ENCODE measurements at places on chromosomes 11 and 22.

GRCh38 chr11:11416917-11417316 lies 63.9 kb upstream of the CSNK2A3 start:
- no peak for DNase-seq

- DNase-seq: no peak
Measured at GRCh38 chr22:39395936-39396796, 3.4 kb upstream of the TAB1 start.

- DNase-seq: no peak
Measured at GRCh38 chr11:367956-368413, 1.3 kb upstream of the B4GALNT4 start.

DNA sequence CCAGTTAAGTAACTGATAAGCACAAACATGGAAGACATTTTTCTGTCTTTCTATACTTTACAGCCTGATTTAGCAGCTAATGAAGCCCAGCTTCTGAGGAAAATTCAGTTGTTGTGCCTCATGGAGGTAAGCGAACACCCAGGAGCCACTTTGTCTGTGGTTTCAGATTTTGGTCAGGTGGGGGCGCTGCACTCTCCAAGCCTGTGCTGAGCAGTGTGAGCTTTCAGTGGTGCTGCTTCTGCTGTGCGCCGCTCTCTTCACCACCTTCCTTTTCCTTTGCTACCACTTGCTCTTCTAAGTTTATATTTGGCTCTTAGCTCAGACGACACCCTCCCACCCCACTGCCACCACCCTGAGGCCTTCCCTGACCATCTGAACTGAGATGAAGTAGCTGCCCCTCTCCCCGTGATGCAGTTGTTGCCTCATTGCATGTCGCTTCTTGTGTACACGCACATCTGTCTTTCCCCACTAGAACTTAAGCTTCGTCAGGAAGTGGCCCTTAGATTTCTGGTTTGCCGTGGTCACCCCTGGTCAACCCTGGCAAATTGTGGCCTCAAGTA lies 14.0 kb downstream of the PSMD13 start:
- DNase-seq: no peak

GRCh38 chr11:62104816-62105653 lies 18.8 kb upstream of the INCENP start:
- no peak for DNase-seq

DNA sequence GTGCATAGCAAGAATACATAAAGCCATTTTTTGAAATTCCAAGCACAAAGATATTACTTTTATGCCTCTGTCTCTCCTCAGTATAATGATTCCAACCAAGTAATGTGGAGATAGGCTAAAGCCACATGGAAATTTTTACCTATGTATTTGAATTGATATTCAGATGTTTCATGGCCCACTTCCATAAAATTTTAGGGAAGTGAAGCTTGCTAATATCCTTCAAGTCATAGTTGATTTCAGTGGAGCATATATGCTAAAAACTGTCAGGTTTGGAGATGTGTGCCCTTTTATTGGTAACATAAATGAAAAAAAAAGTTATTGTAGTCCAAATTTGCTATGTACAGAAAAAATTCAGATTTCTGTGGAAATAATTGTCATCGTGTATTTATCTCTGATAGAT lies 12.3 kb downstream of the MS4A4E start:
- DNase-seq: no peak

DNA sequence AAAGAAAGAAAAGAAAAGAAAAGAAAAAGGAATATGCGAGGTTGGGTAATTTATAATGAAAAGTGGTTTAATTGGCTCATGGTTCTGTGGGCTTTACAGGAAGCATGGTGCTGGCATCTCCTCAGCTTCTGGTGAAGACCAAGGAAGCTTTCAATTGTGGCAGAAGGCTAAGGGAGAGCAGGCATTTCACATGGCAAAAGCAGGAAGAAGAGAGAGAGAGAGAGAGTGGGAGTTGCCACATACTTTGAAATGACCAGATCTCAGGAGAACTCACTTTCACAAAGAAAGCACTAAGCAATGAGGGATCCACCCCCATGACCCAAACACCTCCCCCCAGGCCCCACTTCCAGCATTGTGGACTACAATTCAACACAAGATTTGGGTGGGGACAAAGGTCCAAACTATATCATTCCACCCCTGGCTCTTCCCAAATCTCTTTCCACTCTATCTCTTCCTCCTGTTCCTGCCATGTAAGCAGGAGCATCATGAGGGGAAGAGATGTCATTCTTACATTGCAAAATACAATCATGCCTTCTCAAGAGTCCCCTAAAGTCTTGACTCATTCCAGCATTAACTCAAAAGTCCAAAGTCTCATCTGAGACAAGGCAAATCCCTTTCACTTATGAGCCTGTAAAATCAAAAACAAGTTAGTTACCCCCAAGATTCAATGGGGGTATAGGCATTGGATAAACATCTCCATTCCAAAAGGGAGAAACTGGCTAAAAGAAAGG lies 38.9 kb downstream of the LINC01488 start:
- DNase-seq: no peak

DNA sequence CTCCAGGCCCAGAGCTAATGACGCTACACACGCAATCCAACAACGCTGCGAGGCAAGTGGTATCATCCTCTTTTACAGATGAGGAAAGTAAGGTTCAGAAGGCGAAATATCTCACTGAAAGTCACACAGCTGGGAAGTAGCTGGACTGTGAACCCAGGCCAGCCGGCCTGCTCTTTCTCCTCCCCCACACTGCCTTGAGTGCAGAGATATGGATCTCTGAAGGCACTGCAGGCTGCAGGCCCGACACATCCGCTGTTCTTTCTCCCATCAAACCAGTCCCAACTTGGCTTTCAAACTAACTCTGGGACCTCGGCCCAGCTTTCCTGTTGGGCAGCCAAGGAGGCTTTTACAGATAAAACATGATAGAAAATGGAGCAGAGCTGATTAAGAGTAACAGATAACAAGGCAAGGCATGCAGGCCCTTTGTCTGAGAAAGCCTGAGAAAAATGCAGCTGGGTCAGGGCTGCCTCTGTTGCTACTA lies 64.0 kb upstream of the PTPRJ start:
- DNase-seq: no peak

DNA sequence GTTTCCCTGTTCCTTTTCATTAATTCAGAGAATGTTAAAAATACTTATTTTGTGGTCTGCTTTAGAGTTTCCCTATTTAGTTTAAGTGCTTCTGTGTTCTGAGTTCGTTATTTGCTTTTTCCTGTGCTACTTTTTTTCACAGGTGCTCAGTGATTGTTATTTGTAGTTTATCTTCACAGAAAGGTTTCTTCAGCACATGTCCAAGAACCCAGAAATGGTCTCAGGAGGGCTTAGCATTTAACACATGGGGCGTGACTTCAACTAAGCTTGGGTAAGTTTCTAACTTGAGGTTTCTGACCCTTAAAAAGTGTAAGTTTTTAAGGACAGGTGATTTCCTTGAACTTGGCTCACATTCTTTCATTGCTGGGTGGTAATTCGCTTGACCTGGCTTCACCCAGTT lies 157.3 kb downstream of the AASDHPPT start:
- DNase-seq: no peak

DNA sequence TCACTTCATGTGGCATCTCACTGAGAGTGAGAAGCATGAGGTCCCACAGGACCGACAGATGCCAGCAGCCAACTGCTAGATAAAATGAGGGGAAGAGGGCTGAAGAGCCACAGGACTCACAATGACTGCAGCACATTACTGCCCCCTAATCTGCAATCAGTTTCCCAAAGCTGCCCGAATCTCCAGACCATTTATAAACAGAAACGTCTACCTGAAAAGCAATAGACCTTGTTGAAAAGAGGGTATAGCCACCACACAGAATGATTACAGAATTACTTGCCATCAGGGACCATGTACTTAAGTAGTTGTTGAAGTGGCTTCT lies 12.4 kb upstream of the TEF start:
- DNase-seq: no peak

- no peak for DNase-seq
Measured at GRCh38 chr11:3939211-3939610, 83.7 kb downstream of the STIM1 start.

GRCh38 chr11:131910178-131910522 lies 539.7 kb downstream of the NTM start:
- DNase-seq: no peak

- no peak for DNase-seq
Measured at GRCh38 chr11:120676991-120677390, 165.4 kb downstream of the GRIK4 start.

DNA sequence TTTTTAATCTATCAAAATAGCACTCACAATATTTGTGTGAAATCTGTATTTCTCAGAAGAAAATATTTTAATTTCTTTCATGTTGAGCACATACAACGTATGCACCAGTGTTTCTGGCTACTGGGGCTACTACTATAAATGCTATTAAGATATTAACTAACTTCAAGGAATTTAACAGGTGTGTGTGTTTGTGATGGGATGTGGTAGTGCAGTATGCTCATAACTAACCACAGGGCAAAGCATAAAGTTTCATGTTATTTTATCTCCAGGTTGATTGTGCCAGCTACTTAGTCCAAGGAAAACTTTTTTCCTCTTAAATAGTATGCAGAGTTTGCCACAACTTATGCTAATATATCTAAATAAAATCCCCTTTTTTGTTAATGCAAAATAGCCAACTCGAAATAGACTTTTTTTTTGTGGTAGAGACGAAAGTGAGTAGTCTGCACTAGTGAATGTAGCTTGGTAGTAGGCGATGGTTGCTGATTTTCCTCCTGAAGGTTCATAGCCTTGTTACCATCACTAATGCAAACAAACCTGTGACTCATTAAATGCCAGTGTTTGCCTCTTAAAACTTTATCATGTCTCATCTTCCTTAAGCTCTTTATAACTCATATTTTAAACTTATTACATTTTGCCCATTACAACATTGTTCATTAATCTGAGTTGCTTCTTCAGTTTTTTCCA lies 565.5 kb upstream of the ANO3 start:
- DNase-seq: no peak

- no peak for DNase-seq
Measured at GRCh38 chr11:131693756-131694155, 323.3 kb downstream of the NTM start.

DNA sequence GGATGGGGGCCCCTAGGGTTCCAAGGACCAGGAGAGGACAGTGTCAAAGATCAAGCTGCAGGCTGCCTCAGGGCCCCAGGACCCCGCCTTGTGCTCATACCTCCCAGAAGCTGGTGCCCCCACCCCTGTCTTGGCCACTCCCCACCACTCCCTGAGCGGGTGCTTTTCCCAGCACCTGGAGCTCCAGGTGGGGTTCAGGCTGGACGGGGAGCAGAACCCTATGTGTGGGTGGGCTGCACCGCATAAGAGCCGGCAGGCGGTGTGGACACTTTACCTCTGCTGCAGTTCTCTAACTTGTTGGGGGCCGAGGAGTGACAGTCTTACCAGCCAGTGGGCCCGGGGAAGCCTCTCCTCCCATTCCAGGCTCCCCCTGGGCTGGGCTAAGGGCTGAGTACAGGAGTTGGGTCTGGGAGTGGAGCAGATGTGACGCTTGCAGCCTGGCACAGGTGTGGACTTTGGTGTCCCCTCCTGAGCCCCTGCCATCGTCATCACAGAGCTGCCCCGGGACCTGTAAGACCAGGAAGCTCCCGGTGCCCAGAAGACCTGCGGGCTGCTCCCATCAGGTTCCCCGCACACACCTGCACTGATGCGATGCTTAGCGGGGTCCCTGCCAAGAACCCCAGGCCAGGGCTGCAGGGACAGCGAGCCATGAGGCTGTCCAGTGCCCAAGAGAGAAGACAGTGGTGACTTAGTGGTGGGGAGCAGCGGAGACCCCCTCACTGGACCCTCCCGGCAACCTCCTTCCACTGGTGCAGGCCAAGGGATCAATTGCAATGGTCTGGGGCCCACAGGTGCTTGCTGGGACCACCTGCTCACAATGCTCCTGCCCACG lies 674.5 kb downstream of the BRD1 start:
- DNase-seq: no peak

GRCh38 chr11:66317723-66318599 lies 1.1 kb upstream of the CD248 start:
- no peak for DNase-seq

- DNase-seq: peak; percentile 3
Measured at GRCh38 chr11:133443206-133443747, 89.0 kb downstream of the OPCML start.

DNA sequence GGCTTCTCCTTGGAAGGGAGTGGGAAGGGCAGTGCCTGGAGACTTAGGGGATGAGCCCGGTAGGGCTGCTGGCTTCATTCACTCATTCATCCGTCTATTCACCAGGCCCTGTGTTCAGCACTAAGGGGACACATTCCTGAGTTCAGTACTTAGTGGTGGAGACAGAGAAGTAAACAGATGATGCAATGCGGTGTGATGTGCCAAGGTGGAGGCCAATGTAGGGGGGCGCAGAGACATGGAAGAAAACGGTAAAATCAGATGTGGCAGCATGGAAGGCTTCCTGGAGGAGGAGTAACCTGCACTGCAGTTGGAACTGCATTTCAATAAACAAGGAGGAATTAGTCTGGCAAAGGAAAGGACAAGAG lies 21.3 kb downstream of the GRIK4 start:
- no peak for DNase-seq

GRCh38 chr11:61533401-61533800 lies 24.9 kb downstream of the LRRC10B start:
- peak; percentile 96 for DNase-seq

DNA sequence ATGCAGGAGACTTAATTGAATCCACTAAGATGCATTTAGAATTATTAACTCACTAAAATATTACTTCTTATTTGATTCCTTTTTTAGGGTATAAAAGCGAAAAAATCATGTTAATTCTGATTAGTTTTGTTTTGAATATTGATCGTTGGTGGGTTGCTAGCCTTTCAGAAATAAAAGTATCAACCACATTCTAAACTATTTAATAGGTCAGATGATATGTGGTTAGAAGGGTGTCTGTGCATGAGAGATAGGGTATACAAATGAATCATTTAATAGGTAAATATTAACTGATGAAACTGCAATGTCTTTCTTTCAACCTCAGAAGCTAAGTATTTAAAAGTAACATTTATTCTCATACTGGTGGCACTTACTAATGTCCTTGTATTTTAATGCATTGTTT lies 515.1 kb downstream of the CNTN5 start:
- no peak for DNase-seq

DNA sequence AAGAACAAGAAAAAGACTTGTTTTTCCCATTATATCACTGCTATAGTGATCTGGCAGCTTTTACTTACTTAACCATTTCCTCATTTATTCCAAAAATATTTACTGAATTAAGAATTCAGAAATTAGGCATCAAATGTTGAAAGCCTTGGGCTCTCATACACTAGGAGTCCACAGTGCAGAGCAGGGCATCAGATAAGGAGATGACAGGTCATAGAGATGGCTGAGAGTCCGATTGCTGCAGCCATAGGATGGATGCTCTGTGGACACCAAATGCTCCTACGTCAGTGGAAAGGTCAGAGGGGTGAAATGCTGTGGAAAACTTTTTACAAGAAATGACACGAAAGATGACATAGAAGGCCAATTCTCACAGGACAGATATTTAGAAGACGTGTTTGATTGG lies 771.1 kb downstream of the LRRC4C start:
- no peak for DNase-seq

- DNase-seq: no peak
Measured at GRCh38 chr11:104113541-104113940, 50.4 kb downstream of the PDGFD start.

DNA sequence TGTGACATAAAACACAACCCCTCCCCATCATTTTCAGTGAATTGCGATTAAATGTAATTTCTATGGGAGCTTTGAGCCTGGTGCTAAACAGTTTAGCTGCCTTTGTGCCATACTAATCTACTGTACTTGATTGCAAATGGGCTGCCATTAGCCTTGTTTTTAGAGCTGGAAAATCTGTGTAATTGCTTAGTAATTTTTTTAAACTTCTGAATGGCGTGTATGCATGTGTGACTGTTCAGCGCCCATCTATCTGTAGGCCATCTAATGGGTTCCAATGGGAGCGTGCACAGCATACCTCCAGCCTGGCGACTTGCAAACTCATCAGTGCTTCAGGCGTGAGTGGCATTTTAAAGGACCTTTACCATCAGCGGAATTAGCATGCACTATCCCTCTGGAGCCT lies 142.7 kb upstream of the KIRREL3 start:
- DNase-seq: no peak

Measured in NCI-H774 (cell line).